CD4-positive, alpha-beta T cell (primary cell): ENCODE measurements at places on chromosomes 2 and 18.

DNA sequence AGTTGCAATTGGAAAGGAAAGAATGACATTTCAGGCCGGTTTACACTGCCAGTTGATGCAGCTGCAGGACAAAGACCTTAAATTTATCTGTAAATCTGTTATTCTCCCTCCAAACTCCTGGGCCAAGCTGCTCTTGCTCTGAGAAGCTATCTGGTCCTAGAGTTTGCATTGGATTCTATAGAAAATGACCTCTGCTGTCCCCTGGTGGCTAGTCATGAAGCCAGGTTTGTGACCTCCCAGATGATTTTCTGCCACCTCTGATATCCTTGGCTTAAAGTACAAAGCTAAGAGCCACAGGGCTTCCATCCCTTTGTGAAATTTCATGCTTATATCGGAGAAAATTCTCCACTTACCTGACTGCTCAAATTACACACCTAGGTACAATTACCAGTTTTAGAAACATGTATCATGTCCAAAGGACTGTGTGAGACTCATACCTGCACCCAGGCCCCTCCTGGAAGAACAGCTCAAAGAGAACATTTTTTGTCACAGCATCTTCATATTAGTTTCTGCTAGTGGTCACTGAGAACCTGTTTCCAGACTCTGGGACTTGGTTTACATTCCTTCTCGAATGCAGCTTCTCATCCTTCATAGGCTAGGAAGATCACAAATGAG is 28.9 kb upstream of the IER3IP1 start:
- peak; percentile 13 for DNase-seq

- DNase-seq = peak; percentile 28
These were observed 81.8 kb downstream of the INO80D start for GRCh38 chr2:206004004-206004693.

- no peak for DNase-seq
These were observed 551.2 kb upstream of the FSIP2 start for GRCh38 chr2:185187421-185187820.

DNA sequence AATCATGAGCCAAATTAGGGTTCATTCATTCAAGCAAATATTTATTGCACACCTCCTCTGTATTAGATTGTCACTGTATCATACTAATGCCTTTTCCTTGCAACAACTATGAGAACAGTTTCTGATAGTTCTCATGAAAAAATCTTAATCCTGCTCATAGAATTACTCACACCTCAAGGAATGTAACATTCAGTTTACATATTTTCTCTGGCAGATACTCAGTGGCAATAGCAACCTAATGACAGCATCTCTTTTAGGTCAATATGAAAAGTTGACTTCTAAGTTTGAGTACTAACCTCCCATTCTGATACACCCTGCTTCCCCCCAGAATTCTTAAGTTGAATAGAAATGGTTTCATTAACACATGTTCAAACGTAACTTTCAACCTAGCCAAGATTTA is 132.0 kb downstream of the VWC2L start:
- no peak for DNase-seq

DNA sequence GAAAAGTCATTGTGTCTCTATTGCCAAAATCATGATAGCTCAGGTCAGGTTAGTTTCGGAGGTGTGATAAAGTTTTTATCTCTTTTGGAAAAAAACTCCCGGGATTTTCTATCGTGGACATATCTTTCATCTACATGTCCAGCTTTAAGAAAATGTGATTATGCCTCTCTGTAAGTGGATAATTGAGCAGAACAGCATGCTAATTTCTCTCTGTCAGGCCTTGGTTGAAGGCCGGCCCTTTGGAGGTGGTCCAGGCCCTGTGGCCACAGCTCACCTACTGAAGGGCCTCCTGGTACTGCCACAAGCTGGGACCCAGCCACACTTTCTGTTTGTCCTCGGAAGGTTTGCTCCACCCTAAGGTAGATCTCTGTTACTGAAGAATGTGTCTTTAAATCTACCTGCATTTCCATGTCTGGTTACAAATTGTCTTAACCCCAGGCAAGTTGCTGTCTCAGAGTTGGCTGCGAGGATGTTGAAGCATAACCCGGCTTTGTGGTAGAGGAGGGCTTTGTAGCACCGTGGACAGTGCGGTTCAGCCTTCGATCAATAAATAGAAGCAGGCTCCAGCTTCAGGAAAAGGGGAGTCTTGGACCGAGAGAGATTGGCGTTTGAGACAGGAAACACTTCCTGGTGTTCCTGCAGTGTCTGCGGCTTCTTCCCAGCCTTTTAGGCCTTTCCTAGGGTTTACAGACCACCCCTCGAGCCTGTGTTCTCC is 25.5 kb downstream of the TCF7L1 start:
- DNase-seq = no peak

DNA sequence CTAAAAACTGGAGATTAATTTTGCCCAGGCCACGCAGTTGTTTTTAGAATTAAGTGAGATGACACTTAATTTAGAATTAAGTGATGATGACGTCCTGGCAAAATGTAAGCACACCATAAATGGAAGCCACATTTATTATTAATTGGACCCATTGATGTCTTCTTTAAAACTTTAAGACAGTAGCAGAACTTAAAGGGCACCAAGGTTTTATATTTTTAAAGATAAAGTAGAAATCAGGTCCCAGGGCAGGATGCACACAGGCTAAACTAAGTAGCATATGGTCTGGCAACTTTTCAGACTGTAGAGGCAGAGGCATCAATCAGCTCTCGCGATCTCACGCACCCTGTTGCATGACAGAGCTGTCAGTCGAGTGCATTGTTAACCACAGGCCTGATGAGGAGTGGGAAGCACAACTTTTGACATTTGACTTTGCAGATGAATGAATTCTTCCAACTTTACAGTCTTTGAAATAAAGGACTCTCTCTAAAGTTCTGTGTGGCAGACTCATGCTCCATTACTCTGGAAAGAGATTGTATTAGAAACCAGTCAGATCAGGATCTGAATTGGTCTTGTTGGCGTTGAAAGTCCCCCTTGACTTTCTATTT is 232.4 kb downstream of the CD226 start:
- no peak for DNase-seq

DNA sequence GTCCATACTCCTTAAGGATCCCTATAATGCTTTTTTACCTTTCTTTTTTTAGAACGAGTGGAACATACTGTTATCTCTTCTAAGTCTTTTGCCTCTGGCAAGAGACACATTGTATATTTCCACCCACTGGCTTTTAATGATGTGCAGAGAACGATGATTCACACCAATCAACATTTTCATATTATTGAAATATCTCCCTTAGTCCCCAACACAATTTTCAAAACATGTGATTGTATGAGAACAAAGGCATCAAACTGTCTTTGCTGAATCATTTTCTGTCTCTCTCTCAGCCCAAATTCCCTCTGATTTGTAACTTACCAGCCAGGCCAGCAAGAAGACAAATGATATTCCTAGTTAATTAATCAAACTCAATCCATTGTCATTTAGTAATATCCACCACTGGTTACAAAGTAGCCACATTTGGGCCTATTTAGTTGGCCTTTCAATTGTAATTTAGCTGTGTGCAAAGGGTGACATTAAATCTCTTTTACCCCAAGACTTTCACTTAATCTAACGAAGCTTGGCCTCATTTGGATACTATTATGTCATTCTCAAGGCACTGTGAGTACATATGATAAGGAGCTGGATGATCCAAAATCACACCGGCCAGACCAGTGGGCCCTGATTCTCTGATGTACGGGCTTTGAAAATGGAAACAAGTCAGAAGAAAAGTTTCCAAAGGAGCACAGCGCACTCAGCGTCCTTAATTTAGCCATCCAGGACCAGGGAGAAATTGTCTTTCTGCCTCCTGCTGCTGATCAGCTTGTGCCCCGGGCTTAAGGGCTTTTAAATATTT is 185.1 kb downstream of the SCG2 start:
- DNase-seq = no peak

- no peak for DNase-seq
These were observed 32.3 kb upstream of the XDH start for GRCh38 chr2:31446848-31447247.

GRCh38 chr2:74317701-74318100 is 25.5 kb downstream of the SLC4A5 start:
- DNase-seq = no peak

GRCh38 chr18:14093307-14093915 is 38.8 kb downstream of the ZNF519 start:
- no peak for DNase-seq

DNA sequence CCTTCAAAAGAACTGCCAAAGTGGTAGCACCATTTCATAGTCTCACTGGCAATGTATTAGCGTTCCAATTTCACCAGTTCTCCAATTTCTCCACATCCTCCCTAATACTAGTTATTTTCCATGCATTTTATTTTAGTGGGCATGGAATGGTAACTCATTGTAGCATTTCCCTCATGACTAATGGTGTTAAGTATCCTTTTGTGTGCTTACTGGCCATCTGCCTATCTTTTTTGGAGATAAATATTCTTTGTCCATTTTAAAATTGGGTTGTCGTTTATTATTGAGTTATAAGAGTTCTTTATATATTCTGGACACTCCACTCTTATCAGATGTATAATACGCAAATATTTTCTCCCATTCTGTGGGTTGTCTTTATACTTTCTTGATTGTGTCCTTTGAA is 107.1 kb downstream of the THADA start:
- DNase-seq = no peak

- no peak for DNase-seq
These were observed 73.7 kb upstream of the TGFA start for GRCh38 chr2:70627211-70627898.

- DNase-seq = no peak
These were observed 315.5 kb downstream of the CELF4 start for GRCh38 chr18:37249895-37250618.

DNA sequence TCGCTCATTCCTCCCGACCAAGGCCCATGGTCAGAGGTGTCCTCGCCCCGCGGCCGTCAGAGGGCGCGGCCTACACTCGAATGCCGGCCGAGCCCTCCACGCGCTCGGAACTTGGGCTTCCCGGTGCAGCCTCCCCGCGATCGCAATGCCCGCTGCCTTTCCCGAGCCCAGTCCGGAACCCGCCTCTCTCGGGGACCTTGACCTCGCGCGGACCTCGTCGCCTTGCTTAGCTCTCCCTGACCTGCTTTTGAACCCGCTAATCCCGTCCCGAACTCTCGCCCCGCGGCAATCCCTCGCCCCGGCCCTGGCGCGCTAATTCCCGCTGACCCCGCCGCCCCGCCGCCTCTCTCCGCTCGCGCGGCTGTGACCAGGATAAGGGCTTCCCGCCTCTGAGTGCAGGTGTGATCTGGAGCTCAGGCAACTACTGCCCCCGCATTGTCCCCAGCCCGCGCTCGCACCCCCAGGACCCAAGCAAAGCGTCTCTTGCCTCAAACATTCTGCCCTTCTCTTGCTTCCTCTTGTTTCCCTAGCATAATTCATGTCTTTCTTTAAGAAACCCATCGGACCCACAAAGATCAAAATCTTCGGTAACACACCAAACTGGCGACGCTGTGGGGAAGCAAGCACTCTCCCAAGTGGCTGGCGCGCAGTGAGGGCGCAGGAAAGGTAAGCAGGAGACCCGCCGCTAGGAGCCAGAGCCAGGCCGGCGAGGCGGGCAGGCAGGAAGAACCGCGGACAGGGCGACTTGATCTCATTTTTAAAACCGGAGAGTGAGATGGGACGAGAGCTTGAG is 46.6 kb upstream of the ATP6V1B1 start:
- DNase-seq = no peak

DNA sequence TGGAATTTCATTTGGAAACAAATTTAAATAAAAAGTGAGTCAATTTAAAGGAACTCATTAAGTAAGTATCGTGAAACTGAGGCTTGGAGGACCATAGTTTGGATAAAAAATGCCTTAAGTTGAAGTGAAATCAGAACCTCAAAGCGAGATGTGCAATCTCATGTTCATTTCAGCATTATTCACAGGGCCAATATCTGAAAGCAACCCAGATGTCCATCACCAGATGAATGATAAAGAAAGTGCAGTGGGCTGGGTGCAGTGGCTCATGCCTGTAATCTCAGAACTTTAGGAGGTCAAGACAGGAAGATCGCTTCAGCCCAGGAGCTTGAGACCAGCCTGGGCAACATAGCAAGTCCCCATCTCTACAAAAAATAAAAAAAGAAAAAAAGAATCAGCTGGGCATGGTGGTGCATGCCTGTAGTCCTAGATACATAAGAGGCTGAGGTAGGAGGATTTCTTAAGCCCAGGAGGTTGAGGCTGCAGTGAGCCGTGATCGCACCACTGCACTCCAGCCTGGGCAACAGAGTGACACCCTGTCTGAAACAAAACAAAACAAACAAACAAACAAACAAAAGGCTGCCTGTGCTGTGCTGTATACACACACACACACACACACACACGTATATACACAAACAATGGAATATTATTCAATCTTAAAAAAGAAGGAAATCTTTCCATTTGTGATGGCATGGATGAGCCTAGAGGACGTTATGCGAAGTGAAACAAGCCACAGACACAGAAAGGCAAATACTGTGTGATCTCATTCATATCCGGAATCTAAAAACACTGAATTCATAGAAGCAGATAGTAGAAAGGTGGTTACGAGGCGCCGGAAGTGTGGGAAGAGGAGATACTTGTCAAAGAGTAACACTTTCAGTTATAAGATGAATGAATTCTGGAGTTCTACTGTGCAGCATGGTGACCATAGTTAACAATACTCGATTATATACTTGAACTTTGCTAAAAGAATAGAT is 14.5 kb downstream of the SH3RF3 start:
- DNase-seq = peak; percentile 83

DNA sequence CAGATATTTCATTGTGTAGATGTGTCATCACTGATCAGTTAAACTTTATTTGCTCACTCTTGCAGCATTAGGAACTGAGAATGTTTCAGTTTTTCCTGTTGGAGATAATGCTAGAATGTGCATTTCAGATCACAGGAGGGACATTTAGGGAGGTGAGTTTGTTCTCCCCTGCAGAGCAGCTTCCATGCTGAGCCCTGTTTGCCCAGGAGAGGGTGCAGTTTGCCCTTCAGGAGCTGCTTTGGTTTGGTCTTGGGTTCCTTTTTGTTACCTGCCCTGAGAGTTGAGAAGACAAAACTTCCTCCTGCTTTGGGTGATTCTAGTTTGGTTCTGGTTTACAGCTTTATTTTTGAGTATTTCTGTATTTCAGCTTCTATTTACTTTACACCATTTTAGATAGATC is 49.9 kb downstream of the DGKD start:
- DNase-seq = peak; percentile 71

DNA sequence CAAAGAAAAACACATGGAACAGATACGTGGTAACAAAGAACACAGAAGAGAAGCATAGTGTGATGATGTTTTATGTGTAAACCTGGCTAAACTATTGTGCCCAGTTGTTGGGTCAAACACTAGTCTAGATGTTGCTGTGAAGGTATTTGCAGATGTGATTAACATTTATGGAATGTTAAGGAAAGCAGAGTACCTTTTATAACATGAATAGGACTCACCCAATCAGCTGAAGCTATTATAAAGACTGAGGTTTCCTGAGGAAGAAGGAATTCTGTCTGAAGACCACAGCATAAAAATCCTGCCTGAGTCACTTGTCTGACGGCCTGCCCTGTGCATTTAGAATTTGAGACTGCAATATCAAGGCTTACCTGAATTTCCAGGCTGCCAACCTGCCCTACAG is 253.1 kb downstream of the DYM start:
- DNase-seq = no peak

DNA sequence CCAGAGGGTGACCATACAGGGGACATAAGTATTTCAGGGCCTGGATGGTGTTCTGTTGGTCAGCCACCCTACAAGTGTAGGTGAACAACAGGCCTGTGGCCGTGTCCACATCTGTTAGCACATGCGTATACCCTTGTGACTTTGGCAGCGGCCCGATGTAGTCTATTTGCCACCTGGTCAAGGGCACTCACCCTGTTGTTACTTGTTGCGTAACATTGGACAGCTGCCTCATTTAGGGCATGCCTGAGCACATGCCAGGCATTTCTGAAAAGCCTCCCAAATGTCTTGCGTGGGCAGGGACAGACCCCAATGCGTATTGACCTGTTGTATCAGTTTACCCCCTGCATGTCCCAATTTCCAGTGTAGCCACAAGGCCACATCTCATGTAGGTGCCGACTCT is 235.0 kb downstream of the MBD5 start:
- no peak for DNase-seq
